ENCODE measurements at places on chromosomes 12 and 14.
A peak's percentile ranks its signal among the peaks of the same experiment; 100 is the strongest.

DNA sequence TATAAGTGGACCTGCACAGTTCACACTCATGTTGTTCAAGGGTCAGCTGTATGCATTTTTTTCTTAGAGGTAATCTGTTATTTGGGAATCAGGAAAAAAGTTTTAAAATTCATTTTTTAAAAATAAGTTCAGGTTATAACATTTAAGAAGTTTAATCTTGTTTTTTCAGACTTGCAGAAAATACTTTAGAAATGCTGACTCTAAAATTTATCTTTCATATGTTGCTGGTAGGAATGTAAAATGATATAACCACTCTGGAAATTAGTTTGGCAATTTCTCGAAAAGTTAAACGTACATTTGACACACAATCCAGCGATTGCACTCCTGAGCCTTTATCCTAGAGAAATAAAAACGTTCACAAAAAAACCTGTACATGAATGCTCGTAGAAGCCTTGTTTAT, 4.7 kb downstream of the VRK1 start:
- no peak for DNase-seq

DNA sequence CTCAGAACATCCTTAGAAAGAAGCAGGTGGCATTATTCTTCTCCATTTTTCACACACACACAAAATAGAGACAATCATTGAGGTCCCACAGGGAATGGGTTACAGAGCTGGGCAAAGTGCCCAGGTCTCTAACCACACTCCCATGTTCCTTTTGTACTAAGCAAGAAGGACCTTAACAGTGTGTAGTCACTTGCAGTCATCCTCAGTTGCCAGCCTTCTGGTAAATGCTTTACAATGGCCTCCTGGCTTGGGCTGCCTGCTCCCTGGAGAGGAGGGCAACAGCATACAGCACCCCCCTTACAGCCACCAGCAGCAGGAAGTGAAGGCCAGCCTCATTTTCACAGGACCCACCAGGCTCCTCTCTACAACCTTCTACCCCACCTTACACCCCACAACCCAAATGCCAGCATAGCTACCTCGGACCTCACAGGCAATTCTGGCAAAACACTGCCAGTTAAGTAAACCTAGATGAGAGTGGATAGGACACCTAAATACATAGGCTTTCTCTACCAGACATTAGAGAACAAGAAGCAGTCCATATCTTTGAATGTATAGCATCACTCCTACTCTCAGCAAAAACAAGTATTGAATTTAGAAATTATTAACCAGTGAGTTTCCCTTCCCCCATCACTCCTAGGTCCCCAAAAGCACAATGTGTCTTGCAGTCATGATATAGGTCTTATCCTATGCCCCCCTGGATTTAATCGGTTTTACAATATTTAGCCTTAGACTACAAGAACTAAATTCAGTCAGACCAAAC, 88.1 kb downstream of the PPP2R5E start:
- DNase-seq = peak; percentile 20

DNA sequence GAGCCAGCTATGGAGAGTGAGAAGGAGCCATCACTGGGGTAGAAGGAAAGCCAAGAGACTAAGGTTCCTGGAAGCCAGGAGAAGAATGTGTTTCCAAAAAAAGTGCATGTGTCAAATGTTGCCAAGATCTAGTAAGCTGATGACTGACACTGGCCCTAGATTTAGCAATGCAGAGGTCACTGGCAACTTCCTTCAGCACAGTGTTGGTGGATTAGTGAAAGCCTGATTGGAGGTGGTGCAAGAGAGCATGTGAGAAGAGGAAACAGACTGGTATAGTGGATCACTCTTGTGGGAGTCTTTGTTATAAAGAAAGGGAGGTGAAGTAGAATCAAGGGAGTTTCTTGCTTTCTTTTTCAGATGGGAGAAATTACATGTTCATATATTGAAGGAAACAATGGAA, 34.1 kb upstream of the CHGA start:
- DNase-seq = no peak

- no peak for DNase-seq
Measured at GRCh38 chr12:76680940-76681339, 83.0 kb upstream of the ZDHHC17 start.

DNA sequence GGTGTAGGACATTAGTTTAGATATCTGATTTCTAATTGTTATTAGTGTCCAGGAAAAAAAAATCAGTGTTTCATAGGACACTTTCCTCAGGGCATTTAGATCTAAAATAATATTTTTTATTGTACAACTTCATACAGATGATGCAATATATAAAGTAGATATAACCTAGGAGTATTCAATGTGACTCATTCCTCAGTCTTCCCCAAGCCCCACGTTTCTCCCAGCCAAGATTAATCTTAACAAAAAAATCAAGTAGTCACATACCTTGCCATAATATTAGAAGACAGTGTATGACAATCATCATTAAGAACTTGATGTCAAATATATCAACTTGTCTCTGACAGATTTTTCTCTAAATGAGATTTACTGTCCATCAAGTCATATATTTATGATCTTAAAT, 37.1 kb downstream of the PPFIA2 start:
- no peak for DNase-seq

DNA sequence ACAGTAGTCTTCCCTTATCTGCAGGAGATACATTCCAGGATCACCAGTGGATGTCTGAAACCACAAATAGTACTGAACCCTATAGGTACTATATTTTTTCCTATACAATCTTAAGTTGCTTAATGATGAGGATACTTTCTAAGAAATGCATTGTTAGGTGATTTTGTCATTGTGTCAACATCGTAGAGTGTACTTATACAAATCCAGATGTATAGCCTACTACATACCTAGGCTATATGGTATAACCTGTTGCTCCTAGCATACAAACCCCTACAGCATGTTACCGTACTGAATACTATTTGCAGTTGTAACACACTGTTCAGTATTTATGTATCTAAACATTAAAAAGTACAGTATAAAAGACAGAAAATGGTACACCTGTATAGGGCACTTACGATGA, 165.9 kb downstream of the SLC35F4 start:
- no peak for DNase-seq

- no peak for DNase-seq
Measured at GRCh38 chr12:14317362-14318146, 47.9 kb upstream of the ATF7IP start.

GRCh38 chr12:49636979-49637755, 13.8 kb downstream of the PRPF40B start:
- peak; percentile 59 for DNase-seq

- DNase-seq = no peak
Measured at GRCh38 chr12:26162905-26163304, 32.5 kb upstream of the SSPN start.

- no peak for DNase-seq
Measured at GRCh38 chr12:10214136-10214894, 1.6 kb downstream of the GABARAPL1 start.

DNA sequence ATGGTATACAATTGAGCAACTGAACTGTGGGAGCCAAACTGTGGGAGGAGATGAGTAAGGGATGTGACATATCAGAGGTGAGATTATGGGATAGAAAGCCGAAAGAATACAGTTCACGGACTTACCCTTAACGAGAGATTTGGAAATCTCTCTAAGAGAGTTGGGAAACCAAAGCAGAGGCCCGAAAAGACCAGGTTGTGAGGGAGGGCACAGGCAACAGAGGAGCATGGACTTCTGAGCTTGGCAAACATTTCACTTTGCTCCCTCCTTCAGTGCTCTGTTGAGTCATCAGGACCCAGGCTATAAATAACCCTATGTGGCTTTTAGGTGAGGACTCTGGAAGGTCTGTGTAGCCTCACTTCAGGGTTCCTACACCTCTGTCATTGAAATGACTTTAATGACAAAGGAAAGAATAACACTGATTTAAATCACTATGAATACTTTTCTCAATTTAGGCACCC, 120.6 kb downstream of the TGFB3 start:
- no peak for DNase-seq

DNA sequence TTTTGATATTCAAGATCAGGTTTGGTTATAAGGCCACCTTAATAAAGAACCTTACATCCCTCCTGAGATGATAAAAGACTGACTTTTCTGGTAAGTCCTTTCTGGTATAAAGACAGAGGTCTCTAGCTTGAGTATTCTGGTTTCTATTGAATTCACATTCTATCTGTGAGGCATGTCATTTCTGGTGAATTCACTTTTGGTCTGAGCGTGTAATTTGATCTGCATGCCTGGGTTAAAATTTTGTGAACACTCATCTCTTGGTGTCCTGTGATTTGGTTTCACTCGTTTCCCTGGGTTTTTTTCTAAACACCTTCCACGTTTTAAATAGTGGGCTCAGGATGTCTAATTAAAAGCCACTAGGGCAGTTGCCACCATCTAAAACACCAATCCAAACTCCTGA, 12.2 kb downstream of the EIF5 start:
- no peak for DNase-seq

- no peak for DNase-seq
Measured at GRCh38 chr12:92096346-92097136, 49.1 kb downstream of the BTG1 start.

DNA sequence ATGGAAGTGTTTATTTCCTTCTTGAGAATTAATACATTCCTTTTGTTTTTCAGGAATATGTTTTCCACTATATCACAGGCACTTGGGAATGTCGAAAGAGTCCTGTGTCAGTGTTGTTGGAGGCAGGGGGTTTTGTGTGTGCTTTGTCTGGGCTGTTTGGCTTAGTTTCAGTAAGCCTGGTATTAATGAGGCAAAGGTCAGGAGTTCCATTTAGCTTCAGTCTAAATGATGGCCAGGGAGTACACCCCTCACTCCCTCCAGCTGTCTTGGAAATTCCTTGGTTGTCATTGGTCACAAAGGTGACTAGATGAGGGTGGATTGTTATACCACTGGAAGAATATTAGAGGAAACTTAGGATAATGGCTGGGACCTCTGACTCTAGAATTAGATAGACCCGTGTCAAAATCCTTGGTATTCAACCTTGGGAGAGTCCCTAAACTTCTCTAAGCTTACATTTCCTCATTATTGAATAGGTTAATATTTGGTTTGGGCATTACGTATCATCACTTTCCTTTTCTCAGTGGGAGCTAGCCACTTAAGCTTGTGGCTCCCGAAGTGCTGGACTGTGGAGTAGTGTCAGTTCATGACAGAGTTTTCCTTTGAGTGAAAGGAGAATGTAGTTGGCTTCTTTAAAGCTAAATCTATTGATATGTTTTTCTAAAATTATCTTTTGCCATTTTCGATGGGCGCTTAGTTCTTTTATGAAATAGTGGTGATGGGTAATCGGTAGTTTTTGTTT, 5.2 kb downstream of the FRS2 start:
- no peak for DNase-seq

- no peak for DNase-seq
Measured at GRCh38 chr14:37588667-37588955, 6.4 kb downstream of the FOXA1 start.

DNA sequence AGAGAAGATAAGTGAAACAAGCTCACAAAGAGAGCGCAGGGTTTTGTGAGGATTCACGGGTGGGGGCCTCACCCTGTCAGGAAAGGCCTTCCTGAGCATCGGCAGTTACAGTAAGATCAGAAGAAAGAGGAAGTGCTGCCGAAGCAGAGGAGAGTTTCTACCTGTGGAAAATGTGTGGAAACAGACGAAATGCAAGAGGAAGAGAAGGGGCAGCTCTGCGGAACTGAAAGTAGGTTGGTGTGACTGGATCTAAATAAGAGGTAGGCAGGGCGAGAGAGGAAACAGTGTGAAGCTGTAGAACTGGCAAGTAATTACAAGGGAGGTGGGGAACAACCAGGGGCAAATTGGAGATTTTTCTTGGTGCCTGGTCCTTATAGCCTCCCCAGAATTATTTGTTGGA, 2.6 kb downstream of the GPR68 start:
- no peak for DNase-seq

DNA sequence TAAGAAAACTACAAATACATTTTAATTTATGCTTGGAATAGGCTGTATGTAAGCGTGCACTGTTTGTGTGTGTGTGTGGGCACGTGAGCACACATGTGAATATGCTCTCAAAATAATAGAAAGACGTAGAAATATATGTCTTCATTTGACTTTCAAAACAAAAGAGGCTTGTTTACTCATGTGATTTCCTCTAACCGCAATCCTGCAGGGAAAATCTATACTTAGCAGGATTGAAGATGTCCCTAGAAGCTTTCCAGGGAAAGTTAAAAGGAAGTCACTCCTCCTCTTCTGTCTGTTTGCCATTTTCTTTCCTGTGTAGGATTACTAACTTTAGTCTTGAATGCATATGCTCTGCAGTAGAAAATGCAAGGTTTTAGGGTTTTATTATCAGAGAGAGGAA, 404.7 kb downstream of the MDGA2 start:
- DNase-seq = no peak

- DNase-seq = no peak
Measured at GRCh38 chr12:112153893-112154219, 28.5 kb downstream of the TRAFD1 start.

GRCh38 chr14:104532191-104532555, 47.4 kb upstream of the C14orf180 start:
- DNase-seq = no peak

DNA sequence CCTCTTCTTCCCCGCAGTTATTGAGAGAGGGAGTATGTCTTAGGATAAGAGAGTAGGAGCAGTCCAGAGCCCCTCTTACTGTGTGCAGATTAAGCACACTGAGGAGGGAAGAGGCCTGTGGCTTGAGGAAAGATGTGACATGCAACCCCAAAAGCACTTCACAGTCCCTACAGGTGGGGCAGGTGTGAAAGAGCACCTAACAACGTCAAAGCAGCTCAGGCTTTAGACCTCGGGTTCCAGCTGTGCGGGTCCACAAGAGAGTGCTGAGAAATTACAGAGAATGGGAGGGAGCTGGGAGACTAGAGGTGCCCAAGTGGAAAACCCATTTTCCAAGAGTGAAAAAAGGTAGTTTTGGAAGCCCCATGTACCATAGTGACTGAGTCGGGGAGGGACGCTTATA, 127.6 kb downstream of the SLC25A47 start:
- no peak for DNase-seq

GRCh38 chr12:6573001-6573400, 4.9 kb upstream of the NOP2 start:
- DNase-seq = no peak
